ENCODE measurements at places on chromosomes 4 and X.

GRCh38 chr4:120445186-120445585, 378.5 kb upstream of the MAD2L1 start:
- no peak for DNase-seq

DNA sequence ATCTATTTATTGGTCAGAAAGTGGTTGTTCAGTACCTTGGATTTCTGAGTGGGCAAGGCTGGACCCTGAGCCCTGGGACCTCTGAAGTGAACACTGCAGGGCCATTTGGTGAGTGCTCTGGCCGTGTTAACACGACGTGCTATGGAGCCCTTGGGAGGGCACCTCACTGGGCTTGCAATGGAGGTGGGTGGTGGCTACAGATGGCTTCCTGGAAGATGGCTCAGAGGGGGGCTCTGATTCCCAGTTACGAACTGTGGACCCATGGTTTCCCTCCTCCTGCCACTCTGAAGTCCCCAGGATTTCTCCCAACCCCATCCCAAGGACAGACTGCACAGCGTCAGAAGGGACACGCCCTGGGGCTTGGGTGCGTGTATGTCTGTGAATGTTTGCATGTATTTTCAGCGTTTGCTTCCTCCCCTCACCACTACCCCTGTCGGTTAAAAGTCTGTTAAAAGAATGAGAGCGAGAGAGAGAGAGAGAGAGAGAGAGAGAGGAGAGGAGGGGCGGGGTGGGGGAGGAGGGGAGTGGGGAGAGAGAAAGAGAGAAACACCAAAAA, 3.7 kb upstream of the RHOH start:
- peak; percentile 23 for DNase-seq

DNA sequence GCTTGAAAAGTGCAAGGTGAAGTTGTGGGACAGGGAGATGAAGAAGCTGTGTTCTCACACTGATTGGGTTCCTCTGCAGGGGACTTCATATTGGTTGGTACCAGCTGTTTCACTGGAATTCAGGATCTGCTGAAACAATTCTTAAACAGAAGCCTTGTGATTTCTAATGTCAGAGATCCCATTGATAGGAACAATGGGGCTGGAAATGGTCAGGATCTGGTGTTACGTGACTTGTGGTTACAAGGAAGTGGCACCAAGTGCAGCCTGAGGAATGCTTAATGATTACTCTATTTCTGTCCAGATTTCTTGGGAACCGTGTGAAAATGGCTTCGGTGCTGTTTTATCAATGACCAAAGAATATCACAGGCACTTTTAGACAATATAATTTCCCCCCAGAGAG, 68.1 kb downstream of the MOSPD2 start:
- DNase-seq: no peak

DNA sequence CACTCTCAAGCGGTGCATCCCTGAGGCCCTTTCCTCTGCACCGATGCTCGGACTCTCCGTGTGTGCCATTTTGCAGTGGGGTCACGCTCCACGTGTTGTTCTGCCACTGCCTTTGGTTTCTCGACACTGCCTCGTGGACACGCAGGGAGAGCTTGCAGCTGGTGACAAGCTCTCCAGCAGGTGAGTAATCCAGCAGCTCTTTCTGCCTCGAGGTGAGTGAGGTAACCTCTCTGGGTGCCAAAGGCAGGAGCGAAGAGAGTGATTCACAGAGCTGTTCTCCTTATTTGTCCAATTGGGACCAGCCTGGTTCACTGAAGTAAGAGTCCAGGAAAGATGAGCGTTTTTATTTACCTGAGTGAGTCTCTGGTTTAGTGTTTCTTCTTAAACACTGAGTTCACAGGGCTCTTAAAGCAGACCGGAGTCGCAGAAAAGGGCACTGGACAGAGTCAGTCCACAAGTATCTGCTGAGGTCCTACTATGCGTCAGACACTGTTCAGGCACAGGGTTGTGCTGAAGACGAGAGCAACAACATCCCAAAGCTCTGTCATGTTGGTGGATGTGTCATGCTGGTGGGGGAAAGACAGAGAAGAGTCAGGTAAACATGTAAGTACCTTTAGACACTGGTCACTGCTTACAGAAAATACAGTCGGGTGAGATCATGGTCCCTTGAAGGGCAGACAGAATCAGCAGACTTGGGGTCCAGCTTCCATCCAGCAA, 61.8 kb downstream of the FHDC1 start:
- DNase-seq: no peak

- DNase-seq: no peak
Observed at GRCh38 chr4:41525129-41525528, 12.8 kb upstream of the LIMCH1 start.

DNA sequence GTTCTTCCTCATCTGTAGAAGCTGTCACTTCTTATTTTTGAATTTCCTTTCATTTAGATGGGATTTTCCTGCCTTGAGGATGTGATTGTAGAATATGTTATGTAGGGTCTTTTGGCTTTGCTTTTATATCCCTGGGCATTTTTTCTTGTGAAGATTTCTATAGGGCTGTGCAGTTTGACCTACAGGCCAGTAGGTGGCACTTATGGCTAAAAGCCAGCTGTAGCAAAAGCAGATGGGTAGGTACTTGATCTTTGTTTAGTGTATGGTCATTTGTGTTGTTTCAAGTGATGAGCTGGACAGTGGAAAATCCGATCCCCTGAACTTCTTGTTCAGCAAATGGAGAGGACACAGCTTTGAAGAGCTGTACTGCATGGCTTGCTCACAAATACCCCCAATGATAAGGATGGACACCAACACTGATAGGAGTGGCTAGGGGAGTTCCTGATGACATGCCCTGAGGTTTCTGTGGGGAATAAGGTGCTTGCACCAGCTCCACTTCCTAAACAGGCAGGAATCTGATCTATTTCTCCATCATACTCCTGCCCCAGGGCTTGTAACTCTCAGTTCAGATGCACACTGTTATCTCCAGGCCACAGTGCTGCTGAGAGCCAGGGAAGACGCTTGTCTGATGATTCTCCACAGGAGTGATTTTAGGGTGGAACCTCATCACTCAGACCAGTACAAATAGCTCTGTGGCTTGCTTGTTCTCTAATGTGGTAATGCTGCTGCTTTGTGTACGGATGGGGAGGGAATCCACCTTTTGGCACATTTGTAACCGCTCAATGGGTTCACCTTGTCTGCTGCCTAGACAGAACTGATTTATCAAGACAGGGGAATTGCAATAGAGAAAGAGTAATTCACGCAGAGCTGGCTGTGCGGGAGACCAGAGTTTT, 417.1 kb upstream of the MAGEB16 start:
- no peak for DNase-seq

DNA sequence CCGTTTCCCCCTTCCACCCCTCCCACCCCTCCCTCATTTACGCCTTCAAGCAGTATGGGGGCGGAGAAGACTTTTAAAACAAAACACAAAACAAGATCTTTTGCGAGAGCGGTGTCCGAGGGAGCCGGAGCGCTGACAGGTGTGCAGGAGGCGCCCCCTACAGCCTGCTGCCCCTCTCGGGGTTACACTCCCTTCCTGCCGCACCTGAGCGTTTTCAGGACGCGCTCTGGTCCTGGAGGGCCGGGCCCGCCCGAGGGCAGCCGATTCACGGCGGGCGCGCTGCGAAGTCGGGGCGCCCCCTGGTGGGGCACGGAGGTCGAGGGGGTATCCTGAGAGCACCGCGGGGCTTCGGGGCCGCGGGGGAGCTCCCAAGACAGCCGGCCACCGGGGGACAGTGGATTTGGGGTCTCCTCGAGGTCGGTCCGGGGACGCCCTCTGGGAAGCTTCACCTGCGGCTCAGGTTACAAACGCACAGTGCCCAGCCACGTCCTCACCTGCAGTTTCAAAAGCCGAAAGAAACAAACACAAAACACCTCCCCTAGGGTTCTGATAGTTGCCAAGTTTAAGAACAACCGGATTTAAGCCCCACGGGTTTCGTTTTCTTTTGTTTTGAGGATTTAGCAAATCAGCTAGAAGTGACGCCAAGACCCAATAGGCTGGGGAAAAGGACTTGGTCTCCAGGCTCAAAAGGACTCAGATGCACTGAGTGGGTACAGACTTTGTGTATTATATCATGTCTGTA, 8.0 kb upstream of the NEUROG2 start:
- DNase-seq: no peak

DNA sequence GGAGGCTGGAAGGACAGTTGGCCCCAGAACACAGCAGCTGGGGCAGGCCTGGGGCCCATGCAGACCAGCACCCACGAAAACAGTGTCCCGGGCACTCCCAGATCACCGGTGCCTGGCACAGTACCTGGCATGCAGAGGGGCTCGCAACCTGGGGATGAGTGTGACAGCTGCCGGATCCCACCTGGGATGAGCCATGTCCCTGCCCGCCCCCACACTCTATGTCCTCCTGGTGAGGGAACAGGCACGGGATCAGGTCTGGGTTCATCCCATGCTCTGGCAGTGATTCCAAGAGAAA, 22.8 kb upstream of the PPP2R2C start:
- DNase-seq: no peak

DNA sequence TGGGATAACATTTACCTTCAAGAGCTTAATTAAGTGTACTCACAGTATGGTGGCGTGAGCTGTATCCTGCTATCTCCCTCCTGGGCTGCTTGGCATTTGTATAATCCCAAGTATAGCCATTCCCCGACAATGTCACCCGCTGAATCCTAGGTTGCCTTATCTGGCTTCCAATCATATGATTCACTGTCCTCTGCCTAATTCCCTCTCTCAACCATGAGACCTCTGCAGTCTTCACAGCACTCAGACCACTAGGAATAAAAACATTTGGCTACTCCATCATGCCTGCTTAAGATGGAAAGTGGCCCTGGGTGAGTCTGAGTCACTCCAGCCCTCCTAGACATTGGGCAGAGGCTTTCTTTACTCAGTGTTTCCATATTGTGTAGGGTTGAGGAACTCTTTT, 28.9 kb upstream of the WDFY3 start:
- DNase-seq: no peak

- DNase-seq: no peak
Observed at GRCh38 chrX:46635186-46635585, 61.6 kb downstream of the CHST7 start.

DNA sequence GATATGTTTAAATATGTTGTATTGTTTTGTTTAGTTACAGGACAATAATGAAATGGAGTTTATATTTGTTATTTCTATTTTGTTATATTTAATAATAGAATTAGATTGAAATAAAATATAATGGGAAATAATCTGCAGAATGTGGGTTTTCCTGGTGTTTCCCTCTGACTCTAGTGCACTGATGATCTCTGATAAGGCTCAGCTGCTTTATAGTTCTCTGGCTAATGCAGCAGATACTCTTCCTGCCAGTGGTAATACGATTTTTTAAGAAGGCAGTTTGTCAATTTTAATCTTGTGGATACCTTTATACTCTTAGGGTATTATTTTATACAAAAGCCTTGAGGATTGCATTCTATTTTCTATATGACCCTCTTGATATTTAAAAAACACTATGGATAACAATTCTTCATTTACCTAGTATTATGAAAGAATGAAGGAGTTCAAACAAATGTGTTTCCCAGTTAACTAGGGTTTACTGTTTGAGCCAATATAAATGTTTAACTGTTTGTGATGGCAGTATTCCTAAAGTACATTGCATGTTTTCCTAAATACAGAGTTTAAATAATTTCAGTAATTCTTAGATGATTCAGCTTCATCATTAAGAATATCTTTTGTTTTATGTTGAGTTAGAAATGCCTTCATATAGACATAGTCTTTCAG, 26.9 kb downstream of the NUDT6 start:
- DNase-seq: no peak

DNA sequence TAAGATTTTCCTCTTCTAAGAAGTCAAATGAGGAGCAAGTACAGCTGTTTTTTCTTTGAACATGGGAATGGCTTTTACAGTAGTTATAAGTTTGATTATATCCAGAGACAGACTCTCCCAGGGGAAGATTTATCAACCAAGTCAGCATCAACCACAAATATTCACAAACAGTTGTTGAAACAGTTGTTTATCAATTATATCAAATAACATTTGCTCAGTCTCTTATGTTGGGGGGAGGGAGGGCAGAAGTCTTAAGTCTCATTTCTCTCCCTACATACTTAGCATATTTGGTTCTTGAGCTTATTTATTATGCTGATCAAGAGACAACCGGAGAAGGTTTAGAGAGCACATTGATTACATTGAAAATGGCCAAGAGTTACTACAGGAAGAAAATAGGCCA, 110.1 kb downstream of the FBXO8 start:
- no peak for DNase-seq

DNA sequence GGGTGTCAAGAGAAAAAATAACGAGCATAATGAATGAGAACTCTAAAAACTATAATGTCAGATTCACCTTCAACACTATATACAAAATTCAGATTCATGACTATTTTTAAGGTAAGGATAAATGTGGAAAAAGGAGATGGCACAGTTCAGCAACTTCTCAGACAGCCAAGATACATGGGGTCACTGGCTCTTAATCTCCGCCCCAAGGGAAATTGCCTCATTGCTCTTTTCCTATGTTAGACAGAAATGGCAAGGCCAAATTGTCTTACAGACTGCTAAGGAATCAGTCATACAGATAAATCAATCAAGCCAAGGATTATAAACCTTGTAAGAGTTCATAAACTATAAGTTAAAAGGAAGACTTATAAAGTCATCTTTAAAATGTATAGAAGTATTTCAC, 183.4 kb downstream of the OPHN1 start:
- no peak for DNase-seq

DNA sequence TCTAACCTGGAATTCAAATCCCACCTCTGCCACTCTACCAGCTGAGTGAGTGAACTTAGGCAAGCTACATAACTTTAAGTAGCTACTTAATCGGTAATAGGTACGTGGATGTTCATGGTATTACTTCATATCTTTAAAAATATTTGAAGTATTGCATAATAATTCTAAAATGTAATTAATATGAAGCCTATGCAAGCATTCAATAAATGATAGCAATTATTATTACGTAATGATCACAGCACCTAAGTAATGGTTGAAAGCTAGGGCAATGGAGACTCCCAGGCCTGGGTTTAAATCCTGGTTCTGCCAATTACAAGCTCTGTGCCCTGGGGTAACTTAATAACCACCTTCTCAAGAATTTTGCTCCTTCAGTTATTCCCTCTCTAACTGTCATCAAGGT, 26.7 kb downstream of the LHFPL1 start:
- no peak for DNase-seq

DNA sequence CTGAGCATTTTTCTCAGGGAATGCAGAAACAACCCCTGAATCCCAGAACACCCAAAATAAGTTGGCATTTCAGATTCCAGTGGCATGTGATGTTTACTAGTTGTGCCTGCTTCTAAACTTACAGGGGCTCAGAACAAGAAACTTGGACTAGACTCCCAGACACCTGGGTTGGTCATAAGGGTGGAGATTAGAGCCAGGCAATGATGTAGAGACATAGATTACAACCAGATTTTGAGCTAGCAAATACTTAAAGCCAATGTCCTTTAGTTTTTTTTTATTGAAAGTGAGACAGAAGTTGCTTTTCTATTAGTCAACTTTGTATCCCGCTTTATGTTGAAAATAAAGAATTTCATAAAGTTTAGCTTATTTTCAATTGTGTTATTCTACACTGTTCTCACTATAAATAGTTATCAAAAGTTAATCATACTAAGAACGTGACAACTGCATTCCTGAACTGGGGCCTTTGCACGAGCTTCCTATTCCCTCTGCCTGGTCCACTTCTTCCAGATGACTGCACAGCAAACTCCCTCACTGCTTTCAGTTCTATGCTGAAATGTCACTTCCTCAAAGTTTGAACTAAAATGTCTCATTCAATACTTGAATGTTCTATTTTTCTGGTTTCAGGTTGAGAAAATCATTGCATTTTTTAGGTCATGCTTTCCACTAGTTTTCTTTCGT, 224.7 kb upstream of the PPP1R2C start:
- no peak for DNase-seq

All from G401 (cell line).